Lung (tissue), 17 donors: ENCODE measurements at places on chromosomes 7 and 10. TPM values are rescaled to one million over a fixed set of nuclear protein-coding genes. Genes with fewer than 3 reads are reported as not detected.

Gene DDX21
- 54.5 TPM for total RNA-seq

Gene CYP3A4
- 0.37 TPM for total RNA-seq

GRCh38 chr10:29680091-29680490 lies 45.3 kb upstream of the SVIL start:
- H3K4me1 ChIP-seq: no peaks in the 10 kb centered on the region
- H3K27ac ChIP-seq: no peak overlapping the region
- H3K4me3 ChIP-seq: no peak overlapping the region
- DNase-seq: no peak
- H3K27me3 ChIP-seq: no peaks in the 10 kb centered on the region

- H3K4me1 ChIP-seq: peaks cover 11% of the 10 kb centered on the region
- no peaks in the 10 kb centered on the region for H3K36me3 ChIP-seq
- H3K27ac ChIP-seq: no peak overlapping the region
- no peak for DNase-seq
- no peaks in the 10 kb centered on the region for H3K27me3 ChIP-seq
Observed at GRCh38 chr10:77185696-77186095, 451.9 kb downstream of the KCNMA1 start.

DNA sequence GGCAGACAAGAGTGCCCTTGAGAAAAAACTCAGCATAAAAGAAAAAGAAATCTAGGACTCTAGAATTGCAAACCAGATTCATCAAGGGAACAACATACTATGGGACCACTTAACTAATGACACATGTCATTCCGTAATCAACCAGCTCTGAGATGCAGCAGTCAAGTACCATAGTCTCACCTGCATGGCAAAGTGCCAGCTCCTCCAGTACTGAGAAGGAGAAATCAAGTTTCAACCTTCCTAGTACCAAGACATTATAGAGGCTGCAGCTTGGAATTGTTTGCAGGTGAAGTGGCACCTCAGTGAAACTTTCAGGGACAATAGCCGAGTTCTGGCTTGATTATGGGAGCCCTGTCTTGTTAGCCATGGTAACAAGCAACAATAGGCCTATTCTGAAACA lies 11.5 kb downstream of the STEAP1 start:
- H3K27ac ChIP-seq: no peak overlapping the region
- no peak overlapping the region for H3K4me3 ChIP-seq
- no peaks in the 10 kb centered on the region for H3K36me3 ChIP-seq
- H3K4me1 ChIP-seq: no peaks in the 10 kb centered on the region
- no peaks in the 10 kb centered on the region for H3K27me3 ChIP-seq
- peak; percentile 20 for DNase-seq

GRCh38 chr10:75191821-75192568 lies 18.6 kb upstream of the VDAC2 start:
- H3K36me3 ChIP-seq: no peaks in the 10 kb centered on the region
- peaks cover 4% of the 10 kb centered on the region for H3K4me1 ChIP-seq
- no peaks in the 10 kb centered on the region for H3K27me3 ChIP-seq
- peak overlapping the region; percentile 10 for H3K27ac ChIP-seq
- peak; percentile 54 for DNase-seq
